NCI-H1092 treated with DMSO at 0.1 percent for 48 hours (cell line): ENCODE measurements at places on chromosomes 3 and 15.

- peak; percentile 33 for DNase-seq
Observed at GRCh38 chr15:91228383-91228782, 128.3 kb downstream of the SV2B start.

GRCh38 chr3:20558161-20558560 is 372.2 kb upstream of the SGO1 start:
- no peak for DNase-seq

DNA sequence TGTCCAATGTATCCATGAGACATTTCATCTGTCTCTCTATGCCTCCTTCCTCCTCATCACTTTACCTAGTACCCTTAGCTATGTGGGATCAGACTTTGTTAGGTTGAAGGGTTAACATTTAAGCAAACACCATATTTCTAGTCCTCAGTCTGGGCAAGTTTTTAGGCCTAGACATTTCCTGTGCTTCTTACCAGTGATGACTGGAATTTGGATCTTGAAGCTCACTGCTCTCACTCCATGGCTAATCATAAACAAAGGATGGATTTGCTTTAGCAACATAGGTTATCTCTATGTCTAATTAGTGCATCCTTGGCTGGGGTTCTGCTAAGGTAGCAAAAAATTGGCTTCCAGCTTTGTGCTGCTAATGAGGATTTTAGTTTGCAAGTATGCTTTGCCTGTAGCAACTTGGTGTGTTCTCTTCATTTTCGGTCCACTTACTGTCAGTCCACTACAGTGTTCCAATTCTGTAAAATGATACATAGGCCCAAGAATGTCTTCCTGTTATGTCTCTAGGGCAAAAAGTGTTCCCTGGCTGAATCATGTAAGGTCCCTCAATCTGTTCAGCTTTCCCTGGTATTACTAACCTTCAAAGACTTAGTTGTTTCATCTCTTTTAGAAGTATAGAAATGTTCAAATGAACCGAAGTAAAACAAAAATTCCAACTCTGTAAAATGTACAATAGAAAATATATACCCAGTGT is 615.4 kb downstream of the CADM2 start:
- DNase-seq = no peak

DNA sequence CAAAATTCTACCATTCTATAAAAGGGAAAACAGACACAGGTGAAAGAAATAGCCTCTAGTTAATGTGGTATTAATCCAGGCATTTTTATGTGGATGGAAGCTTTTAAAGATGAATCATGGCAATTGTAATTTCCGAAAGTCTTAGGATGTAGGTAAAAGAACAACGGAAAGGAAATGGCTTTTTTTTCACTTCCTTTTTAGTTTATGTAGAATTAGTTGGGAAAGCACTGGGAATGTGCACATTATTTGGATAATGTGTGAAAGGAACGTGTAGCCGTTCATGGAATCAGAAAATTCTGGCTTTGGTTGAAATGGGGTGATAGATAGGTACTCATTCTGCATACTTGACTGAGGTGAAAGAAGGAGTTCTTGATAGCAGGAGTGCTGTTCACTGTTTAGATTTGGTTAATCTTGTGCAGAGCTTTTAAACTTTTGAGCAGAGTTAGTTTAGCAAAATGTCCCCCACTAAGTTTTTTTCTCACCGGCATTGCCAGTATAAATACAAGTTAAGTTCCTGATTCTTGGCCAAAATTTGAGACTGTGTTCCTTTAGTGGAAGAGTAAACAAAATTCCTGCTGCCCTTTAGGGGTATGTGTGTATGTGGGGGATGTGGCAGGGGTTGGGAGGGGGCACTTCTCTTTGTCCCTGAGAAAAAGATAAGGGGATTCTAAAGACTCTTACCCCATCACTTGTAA is 20.2 kb upstream of the UTS2B start:
- no peak for DNase-seq

- no peak for DNase-seq
Observed at GRCh38 chr3:127925384-127925783, 10.4 kb downstream of the KBTBD12 start.

- no peak for DNase-seq
Observed at GRCh38 chr3:57041674-57042073, 18.8 kb upstream of the SPATA12 start.

DNA sequence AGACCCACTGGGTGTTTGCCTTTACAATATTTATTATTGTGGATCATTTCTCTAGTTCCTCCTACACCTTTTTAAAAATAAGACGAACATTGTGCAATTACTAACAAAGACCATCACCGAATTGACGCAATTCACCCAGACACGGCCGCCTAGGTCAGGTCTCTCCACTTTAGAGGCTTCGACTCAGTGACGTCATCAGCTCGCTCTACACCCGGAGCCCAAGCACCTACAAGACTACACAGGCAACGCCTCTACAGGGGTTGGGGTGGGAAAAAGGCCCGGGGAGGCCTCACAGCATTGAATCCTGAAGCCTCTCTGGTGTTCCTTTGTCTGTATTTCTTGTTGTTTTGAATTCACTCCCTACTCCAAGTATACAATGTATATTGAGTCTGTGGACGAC is 16.6 kb downstream of the ZIC4 start:
- DNase-seq = no peak

DNA sequence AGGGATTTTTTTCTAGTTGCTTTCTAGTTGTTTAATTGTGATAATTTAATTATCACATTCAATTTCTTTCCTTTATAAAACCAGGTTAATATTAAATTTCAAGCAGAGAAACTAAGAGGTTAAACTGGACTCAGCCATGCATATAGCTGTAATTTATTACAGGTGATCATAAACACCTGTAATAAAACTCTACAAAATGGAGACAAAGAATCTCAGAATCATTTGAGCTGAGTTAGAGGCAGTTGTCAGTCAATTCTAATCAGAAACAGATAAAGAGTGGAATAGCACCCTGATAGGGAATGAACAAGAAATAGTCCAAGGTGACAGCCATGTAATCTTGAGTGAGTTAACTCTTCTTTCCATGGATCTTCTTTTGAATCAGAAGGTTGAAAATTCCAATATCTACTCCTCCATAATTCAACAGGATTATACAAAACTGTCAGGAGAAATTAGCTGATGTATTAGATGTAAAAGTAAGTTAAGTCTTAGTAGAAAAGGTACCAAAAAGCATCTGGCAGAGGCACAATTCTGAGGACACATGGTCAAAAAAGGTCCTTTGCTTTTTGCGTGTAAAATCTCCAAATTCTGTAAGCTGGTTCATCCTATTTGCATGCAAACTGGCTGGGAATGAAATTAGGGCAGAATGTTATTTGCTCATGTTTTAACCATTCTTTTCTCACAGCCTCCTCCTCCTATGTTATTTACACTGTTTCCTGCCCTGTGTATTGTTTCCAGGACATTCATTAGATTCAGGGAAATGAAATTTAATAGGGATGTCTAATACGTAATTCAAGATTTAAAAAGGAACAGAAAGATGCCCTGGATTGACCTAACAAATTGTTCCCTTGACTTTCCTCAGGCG is 39.4 kb upstream of the B3GNT5 start:
- DNase-seq = no peak

GRCh38 chr3:129345971-129346370 is 67.3 kb downstream of the HMCES start:
- DNase-seq = no peak

DNA sequence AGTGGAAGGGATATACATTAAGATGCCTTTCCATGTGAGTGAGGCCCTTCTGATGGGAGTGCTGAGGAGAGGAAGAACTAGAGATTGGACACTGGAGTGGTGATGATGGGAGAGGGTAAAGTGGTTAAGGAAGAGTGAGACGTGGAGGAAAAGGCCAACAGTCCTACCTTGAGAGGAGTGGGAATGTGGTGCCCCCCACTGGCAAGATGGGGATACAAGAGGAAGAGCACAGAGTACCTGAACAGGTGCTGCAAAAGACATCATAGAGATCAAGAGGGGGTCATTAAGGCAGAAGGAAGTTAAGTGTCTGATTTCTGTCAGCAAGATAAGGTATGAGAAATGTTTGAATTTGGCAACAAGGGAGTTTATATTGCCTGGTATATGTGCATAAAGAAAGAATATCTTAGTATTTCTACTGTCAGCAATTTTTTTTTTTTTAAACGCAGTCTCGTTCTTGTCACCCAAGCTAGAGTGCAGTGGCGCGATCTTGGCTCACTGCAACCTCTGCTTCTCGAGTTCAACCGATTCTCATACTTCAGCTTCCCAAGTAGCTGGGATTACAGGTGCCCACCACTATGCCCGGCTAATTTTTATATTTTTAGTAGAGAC is 34.0 kb downstream of the ARIH2 start:
- peak; percentile 2 for DNase-seq

- DNase-seq = peak; percentile 91
Observed at GRCh38 chr3:180036671-180037455, at the start of gene PEX5L. Gene PEX5L (minus strand): TSS chr3:180036937. CDS start chr3:180036599, 338 bp downstream.

DNA sequence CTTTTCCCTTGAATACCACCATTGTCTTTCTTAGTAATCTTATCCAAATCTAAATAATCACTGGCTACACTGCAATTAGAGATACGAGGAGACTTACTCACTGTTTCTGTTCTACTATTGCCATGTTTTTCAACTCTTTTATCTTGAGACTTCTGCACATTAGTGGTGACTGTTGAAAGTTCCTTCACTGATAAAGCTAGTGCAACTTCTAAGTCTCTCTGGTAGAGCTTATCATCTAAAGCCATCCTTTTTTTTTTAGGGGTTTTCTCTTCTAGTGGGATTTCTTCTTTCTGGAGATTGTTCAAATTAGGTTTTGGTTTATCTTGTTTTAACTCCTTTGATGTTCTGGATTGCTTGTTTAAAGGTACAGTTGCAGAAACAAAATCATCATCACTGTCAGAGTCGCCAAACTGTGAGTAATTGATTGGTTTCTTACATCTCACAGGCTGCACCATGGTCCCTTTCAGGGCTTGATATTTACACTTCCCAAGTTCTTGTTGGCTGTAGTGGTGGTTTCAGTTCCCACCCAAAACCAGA is 37.7 kb downstream of the NCK1 start:
- DNase-seq = no peak

DNA sequence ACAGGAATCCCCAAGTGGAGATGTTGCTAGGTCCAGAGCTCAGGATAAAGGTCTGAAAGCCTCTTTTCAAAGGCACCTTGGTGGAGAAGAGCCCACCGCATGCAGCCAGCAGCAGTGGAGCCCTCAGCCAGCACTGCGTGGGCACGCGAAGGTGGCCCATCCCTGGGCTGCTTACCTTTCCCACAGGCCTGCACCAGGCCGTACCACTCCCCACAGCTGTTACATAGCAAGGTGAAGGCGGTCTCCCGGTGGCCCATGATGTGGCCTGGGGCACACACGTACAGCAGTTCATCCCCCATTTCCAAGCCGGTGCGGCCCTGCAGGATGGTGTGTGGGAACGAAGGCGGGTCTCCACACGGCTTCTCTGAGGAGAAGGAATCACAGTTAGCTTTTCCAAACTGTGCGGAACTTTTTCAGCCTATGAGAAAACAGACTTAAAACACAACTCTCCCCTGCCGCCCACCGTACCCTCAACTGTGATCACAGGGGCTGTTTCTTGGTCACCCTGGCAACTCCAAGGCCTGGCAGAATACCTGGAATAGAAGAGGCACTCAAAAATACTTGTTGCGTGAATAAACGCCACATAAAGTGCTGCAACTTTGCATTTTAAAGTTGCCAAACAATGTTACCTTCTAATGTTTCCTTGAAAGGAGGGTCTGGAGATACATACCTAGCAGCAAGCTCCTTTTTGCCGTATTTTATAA is 43.7 kb downstream of the SUSD5 start:
- DNase-seq = no peak

DNA sequence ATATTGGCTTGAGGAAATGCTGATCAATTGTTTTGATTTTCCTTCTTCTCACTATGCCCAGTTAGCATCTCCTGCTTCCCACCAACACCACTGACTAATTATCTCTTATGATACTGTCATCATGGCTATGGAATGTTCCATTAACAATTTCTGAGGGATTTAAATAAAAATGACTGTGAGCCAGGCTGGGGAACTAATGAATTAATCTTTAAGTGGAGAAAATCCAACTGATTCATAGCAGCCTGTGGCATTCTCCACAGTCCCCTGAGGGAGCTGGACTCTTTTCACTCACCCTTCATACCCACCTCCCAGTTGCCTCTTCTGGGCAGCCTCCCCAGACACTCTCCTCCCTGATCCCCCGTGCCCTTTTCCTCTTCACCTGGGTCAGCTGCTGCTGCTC is 353.6 kb downstream of the CLSTN2 start:
- no peak for DNase-seq

GRCh38 chr15:33016405-33017024 is 178.0 kb downstream of the FMN1 start:
- no peak for DNase-seq

DNA sequence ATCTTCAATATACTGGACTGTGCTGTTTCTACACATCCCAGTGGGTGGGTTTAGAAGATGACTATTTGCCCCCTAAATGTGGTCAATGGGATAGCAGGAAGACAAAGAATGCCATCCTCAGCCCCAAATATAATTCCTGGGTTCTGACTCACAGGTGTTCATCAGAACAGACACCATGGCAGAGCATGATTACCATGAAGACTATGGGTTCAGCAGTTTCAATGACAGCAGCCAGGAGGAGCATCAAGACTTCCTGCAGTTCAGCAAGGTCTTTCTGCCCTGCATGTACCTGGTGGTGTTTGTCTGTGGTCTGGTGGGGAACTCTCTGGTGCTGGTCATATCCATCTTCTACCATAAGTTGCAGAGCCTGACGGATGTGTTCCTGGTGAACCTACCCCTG is 3.0 kb downstream of the CXCR6 start:
- DNase-seq = no peak

DNA sequence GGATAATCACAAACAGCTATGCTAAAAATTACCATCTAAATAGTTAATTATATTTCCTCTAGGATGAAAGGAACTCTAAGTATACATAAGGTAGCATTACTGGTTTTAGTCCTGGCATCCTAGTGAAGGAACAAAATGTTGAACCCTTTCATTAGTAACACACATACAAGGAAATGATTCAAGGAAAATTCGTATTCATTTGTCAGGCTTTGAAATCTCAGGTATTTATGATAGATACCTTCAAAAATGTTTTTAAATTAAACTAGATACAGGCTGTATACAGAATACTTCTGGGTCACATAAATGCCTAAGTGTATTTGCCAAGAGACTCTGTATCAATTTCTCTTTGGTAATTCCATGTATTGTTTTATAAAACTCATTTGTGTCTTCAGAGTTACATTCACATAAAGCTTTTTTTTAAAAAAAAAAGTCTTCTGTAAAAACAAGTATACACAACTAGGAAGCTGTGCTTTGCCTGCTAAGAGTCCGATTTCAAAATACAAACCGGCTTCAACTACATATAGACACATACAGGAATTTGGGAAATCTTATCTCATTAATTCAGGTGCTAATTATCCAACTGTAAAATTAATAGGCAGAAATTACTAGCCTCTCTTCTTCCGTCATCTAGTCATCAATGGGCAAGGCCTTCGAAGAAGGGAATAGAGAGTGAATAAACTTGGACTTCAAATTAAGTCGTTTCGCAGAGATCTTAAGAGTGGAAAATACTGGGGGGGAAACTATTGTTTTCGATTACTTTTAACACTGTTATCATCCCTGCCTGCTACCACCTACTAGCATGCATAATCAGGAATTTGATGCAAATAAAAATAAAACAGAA is 1.3 kb downstream of the SECISBP2L start:
- no peak for DNase-seq

GRCh38 chr3:54127499-54128056 is 5.2 kb downstream of the CACNA2D3 start:
- no peak for DNase-seq

- DNase-seq = no peak
Observed at GRCh38 chr3:81732642-81733041, 28.8 kb downstream of the GBE1 start.
